Ammon's horn (tissue), 1 donor: ENCODE measurements at places on chromosomes 12 and 14.

- no peak for DNase-seq
Observed at GRCh38 chr12:115384391-115384790, 700.4 kb upstream of the TBX3 start.

DNA sequence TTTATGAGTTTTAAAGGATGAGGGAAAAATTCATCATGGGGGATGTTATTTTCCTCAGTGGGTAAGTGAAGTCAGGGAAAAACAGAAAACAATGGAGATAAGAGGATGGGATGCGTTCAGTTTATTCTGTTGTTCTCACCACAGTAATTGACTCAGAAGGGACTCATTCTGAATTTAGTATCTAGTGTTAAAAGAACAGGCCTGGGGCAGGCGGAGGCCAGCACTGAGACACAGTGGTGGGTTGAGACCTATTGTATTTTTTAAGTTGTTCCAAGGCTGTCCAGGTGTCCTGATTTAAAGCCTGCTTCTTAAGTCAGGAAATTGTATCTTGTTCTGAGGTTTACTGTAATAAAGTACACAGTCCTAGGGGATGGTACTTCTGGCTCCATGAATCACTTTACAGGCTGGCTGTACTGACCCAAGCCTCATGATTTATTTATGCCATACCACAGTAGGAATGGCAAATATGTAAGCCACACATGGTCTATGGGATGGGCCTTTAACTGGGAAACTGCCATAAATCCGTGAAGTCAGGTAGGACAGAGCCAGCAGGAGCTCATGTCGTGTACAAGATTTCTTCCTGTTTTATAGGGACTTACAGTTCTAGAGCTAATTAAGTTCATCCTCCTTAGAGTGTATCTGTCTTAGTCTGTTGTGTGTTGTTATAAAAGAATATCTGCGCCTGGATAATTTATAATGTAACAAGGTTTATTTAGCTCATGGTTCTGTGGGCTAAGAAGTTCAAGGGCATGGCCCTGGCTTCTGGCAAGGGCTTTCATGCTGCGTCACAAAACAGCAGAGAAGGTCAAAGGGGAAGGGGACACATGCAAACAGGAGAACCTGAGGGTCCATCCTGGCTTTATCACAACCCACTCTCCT is 244.1 kb downstream of the FBXL14 start:
- DNase-seq = no peak

GRCh38 chr12:92185052-92185451 is 39.4 kb upstream of the BTG1 start:
- peak; percentile 15 for DNase-seq

- peak; percentile 62 for DNase-seq
Observed at GRCh38 chr14:71539650-71540285, 392.5 kb upstream of the RGS6 start.

DNA sequence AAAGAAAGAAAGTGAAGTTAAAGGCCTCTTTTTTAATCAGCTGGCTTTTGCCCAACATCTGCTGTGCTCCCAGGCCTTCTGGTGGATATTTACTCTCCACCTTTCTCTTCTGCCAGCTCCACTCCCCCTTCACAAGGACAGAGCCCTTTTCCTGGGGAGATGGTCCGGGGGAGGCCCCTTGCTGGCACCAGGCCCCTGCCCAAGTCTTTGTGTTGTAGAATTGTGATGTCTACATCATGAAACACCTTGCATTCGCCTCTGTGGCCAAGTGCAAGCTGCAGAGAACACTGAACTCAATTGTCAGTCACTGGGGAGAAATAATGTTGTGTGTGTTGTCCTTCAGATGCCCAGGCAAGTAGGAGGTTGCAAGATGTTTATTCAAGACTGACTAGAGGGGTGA is 150.3 kb downstream of the DPF3 start:
- no peak for DNase-seq

GRCh38 chr12:86226481-86226880 is 29.7 kb downstream of the MGAT4C start:
- no peak for DNase-seq

GRCh38 chr12:115355301-115355700 is 671.3 kb upstream of the TBX3 start:
- DNase-seq = no peak

DNA sequence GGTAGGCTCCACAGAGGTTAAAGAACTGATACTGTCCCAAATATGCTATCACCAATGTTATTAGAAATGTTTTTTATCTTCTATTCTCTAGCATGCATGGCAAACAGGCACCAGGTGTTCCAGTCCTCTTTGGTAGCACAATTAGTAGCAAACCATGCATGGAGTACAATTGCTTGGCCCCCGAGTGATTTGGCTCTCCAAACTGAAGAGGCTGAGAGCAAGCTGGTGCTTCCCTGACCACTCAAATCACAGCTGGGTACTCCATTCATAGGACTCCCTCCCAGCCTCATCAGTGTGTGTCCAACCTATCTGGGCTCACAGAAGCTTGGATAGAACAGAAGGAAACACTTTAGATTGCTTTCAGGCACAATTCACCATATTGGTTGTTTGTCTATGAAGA is 93.4 kb downstream of the DIO2 start:
- no peak for DNase-seq

DNA sequence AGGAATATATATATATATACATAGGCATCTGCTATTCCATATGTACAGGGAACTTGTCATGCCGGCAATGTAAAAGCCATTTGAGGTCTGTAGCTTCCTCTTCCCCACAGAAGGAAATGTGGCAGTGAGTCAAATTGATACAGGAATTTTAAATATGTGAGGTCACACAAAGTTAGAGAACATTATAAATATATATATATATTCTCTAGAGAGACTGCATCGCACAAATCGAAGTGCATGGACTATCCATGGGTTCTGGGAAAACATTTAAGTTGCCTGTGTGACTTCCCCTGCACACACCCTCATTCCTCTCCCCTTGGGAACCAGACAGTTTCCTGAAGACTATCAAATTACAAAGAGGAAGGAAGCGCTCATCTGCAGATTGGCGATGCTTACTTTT is 100.9 kb upstream of the CCDC91 start:
- no peak for DNase-seq

- no peak for DNase-seq
Observed at GRCh38 chr14:82009076-82009475, 475.4 kb upstream of the SEL1L start.

GRCh38 chr12:10551375-10551774 is 45.7 kb downstream of the EIF2S3B start:
- no peak for DNase-seq

- DNase-seq = no peak
Observed at GRCh38 chr12:69342421-69342820, 5.8 kb upstream of the LYZ start.

DNA sequence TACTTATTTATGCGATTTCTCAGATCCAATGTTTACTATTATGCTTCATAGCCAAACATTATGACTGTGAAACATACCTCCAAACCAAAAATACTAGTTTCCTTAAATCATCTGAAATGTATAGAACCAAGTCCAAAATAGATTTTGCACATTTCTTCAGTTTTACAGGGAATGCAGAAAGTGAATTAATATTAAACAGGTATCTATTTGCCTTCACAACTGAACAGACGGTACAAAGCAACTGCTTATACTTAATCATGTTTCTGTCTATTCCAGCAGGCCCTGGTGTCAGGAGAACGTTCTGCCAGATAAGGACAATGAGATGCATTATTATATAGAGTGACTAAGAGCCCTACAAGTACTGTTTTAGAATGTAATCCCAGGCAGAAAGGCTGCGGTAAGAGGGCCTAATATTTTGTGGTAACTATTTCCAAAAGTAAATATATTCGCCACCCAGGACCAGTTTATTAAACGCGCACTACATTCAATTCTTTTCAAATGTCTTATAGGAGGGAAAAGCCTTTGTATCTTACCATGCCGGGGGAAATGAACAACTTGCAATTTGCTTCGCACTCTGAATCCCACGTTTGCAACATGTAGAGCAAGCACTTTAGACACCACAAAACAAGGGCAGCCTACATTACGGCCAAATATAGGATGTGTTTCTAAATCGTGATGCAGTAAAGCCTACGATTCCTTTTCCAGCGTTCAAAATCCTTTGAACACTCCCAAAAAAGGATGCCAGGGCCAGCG is 1.5 kb downstream of the CORO1C start:
- peak; percentile 61 for DNase-seq

GRCh38 chr12:11556682-11557081 is 92.8 kb upstream of the ETV6 start:
- DNase-seq = no peak

DNA sequence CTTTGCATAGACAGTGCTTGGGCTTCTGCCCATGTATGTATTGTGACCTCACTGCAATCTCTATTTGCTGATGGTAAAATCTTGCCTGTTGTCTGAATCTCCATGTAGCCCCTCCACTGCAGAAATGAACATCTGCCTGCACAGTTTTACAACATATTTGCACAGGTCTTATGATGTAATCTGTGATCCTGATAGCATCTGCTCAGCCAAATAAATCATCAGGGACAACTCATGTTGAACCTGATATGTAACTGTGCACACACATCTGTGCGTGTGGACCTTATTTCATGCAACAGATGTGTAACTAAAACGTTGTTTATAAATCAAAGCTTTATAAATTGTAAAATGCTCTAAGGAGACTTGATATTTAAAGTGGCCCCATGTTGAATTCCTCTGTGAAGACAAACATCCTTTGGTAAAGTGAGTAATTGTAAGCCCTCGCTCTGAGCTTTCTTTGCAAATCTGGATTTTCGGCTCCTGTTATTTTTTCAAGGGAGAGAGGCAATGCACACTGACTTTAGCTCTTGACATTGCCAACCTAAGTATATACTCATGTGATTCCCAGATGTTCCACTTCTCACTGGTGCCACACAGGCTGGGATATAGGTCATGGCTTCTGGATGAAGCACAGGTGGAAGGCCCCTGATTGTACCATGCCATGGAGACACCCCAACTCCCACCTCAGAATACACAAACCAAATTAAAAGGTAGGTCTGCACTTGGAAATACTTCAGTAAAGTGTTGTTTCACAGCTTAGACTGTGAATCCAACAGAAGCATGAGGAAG is 371.3 kb downstream of the GRIN2B start:
- DNase-seq = no peak

DNA sequence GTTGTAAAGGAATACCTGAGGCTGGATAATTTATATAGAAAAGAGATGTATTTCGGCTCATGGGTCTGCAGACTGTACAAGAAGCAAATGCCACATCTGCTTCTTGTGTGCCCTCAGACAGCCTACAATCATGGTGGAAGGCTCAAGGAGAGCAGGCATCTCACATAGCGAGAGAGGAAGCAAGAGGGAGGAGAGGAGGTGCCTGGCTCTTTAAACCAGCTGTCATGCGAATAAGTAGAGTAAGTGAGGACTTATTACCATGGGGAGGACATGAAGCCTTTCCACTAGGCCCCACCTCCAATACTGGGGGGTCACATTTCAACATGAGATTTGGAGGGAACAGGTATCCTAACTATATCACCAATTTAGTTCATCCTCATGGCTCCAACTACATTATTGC is 118.7 kb downstream of the ACSS3 start:
- DNase-seq = no peak

DNA sequence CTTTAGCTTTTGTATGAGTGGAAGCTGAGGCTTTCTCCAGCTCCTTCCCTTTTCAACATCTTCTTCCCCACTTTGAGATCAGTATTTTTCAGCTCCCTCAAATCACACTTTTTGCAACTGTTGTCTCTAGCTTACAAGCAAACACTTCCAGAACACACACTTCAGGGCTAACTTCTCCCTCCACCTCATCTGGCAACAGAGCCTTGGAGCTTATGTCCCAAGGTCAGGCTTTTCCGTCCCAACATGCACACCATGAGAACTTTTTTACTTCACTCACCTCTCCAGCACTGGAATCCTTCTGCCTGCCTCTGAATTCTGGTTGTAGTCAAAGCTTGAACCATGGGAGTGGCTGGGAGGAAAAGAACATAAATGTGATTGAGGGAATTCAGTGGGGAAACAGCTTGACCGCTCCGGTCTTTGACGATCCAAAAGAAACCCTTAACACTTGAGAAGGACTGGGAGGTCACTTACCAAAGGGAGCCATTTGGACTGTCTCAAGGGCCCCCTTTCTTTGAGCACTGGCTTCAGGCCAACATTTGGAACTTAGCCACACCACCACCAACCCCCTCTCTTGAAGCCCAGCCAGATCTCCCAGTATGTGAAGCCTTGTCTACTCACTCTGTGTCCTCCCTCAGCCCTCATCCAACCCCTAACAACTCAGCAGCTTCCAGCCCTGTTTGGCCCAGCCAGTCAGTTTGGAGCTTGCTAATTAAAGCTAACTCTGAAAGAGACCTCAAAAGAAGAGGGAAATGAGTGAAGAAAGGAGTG is 3.9 kb upstream of the BLOC1S1 start:
- no peak for DNase-seq

DNA sequence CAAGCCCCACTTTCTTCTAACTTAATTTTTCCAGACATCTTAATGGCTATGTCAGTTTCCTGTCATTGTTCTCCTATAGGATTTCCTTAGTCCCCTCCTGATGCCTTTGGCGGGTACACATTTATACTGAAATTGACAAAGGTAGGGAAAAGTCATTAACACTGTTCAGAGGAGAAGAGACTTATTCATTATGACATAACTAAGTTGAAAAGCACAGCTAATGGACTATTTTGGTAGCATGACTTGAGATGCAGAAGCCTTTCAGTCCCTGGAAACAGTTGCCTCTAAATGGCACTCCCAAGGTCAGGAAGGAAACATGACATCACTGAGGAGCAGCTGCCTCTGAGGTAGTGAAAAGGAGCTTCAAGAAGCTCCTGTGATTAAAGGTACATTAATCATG is 317.5 kb upstream of the KITLG start:
- DNase-seq = no peak

DNA sequence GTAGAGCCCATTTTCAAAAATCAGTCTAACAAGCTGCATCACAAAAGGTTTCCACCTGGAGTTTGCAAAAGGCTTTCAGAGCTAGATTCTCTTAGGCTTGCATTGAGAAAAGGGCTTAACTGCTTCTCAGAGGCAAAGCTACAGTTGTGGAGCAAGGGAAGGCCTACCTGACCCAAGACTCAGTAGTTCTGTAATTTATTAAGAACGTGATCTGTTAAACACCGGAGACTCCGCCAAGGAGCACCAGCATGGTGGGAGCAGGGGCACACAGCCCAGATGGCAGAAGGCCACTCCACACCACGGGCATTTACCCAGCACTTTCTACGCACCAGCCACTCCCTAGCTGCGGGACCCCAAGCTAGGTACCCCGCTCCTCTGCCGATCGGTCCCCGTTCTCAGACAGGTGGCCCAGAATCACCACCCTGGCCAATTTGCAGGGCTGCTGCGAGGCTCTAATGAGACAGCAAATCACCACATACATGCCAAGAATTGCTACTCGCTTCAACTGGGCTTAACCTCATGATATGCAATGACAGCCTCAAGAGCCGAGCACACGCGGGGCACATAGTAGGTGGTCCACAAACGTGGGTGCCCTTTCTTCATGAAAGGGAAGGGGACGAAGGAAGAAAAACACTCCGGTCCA is 1.5 kb downstream of the ITPK1 start:
- peak; percentile 32 for DNase-seq

GRCh38 chr12:100591979-100592378 is 18.5 kb downstream of the GAS2L3 start:
- no peak for DNase-seq

GRCh38 chr14:27305441-27305945 is 707.7 kb upstream of the NOVA1 start:
- no peak for DNase-seq
